ENCODE measurements at places on chromosomes 5 and 9.
A peak's percentile ranks its signal among the peaks of the same experiment; 100 is the strongest.

DNA sequence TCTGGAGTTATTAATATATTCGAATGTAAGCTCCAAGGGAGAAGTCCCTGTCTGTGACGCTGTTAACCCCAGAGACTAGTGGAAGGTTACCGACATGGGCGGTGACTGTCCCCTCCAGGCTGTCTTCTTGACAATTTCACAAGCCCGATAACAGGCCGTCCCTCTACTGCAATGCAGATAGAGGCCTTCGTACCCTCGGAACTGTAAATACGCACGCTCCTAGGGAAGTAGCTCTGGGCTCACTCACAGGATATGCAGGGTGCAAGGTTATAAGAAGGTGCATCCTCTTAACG is 680 bp upstream of the RFK start:
- DNase-seq: peak; percentile 77

GRCh38 chr5:54580997-54581811 is 63.6 kb downstream of the SNX18 start:
- no peak for DNase-seq

DNA sequence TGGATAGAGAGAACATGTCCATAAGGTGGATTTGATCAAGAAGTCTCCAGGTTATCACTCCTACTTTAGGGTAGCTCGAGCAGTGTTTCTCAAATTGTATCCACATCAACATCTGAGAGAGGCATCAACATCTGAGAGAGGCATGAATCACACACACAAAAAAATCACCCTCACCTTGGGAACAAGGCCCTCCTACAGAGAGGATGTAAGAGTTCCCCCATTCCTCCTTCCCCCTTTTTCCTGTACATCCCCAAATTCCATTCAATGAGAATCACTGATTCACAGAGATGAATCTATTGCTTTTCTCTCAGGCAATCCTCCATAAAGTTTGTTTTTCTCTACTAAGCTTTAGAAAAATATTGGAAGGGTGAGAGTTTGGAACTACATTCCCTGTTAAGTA is 233.4 kb upstream of the CDH6 start:
- no peak for DNase-seq

DNA sequence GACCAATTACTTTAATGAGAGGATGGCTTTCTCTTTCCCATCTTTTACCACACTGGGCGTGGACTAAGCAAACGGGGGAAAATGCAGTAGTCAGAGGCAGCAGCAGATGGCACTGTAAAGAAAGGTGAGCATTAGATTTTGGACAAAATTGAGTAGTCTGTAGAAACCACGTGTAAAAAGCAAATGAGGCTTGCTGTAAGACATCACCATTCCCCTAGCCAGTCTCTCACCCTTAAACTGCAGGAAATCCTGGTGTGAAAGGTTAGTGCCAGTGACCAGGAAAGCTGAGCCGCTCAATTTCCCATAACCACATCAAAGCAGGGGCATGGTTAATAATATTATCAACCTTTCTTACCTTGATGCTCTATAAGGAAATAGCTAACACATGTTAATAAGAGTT is 31.8 kb downstream of the SPATA31C2 start:
- DNase-seq: no peak

DNA sequence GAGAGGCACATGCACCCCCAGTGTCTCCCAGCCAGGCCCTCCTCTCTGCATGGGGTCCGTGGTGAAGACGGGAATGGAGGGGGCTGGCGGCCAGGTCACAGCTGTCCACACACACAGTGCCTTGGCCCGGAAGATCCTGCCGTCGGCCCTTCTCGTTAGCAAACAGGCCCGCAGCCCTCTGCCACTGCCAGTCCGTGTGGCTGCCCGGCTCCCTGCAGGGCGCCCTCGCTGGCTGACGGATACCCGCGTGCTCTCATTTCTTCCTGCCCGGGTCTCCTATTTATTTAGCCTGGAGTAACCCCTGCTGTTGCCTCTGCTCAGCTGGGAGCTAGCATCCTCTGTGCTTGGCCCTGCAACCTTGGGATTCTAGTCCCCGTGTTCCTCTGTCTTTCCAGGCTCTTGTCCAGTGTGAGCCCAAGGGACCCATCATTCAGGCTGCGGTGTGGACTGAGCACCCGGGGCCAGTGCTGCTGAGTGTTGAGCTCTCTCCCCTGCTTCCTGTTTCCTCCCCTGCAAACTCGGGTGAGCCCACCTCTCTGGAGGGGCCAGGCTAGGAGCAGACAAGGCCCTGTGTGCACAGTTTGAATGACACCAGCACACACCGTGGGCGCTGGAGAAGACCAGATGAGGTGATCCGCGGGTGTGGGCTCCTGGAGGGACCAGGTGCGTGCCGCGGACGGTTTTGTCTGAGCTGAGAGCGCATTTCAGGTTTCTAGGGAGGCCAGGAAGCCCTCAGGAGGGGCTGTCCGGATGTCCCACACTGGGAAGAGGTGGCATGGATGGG is 14.6 kb upstream of the RNU6ATAC start:
- DNase-seq: no peak

- no peak for DNase-seq
Observed at GRCh38 chr9:114123031-114123977, 24.2 kb upstream of the KIF12 start.

GRCh38 chr5:133200256-133200655 is 148.4 kb downstream of the HSPA4 start:
- peak; percentile 32 for DNase-seq

GRCh38 chr5:72194846-72195245 is 87.6 kb downstream of the MAP1B start:
- no peak for DNase-seq

DNA sequence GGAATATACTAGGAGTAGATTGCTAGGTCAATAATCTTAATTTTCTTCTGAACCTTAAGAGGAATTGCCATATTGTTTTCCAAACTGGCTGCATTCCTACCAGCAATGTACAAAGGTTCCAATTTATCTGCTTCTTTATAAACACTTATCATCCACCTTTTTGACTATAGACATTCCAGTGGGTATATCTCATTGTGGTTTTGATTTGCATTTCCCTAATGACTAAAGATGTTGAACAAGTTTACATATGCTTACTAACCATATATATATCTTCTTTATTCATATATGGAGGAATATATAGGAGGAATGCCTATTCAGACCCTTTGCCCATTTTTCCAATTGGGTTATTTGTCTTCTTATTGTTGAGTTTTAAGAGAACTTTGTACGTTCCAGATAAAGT is 7.6 kb downstream of the DNAJC18 start:
- no peak for DNase-seq

All from ecto neural progenitor cell (in vitro differentiated cells).